ENCODE measurements at places on chromosomes 5 and 9.

GRCh38 chr5:77853353-77853907 lies 77.3 kb upstream of the TBCA start:
- DNase-seq = no peak

- DNase-seq = no peak
Measured at GRCh38 chr9:124596172-124596839, 89.1 kb upstream of the NR5A1 start.

- no peak for DNase-seq
Measured at GRCh38 chr9:119094086-119094485, 275.1 kb downstream of the BRINP1 start.

DNA sequence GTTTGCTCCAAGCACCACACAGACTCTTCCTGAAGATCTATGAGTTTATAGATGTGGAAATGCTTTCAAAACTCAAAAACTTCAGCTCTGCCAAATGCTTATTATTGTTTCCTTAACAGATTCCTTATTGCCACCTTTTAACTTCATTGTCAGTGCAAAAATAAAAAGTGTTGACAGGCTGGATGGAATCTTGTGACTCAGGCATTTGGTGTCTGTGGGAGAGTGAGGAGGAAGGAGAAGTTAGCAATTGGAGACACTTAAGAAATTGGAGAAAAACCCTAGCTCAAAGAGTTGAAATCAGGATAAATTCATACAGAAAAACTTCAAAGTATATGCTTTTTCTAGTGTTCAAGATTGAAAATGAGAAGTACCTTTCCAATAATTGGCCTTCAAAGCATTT lies 140.6 kb upstream of the PUM3 start:
- DNase-seq = no peak

DNA sequence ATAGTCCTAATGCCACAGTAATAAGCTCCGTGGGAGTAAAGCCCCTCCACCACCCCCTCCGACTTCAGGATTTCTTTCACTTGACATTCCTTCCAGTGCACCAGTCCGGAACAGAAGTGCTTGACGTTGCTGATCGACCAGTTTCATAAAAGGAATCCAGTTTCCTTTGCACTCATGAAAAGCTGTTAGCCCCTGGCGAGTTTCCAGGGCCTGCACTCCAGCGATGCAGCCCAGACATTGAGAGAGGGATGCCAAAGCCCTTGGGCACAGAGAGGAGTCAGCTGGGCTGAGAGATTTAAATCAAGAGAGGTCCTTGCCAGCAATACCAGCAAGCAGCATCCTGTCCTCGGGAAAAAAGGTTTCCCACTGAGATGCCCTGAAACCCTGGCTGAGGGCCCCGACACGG lies 170.1 kb downstream of the GABBR2 start:
- no peak for DNase-seq

DNA sequence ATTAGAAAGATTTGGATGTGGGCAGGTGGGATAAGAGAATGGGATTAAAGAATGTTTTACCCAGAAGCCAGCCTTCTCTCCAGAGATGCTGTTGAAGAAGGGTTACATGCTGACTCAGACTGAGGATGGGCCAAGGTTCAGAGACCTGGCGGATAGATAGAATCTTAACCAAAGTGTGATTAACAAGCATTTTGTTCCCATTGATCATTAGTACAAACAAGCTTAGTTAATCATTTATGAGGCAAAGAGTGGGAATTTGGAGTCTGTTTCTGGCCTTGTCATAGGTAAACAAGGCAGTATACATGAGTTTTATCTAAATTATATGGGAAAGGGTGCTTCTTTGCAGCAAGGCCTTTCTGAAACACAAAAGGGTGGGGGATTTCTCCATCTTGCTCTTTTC lies 20.8 kb upstream of the DTWD2 start:
- no peak for DNase-seq

DNA sequence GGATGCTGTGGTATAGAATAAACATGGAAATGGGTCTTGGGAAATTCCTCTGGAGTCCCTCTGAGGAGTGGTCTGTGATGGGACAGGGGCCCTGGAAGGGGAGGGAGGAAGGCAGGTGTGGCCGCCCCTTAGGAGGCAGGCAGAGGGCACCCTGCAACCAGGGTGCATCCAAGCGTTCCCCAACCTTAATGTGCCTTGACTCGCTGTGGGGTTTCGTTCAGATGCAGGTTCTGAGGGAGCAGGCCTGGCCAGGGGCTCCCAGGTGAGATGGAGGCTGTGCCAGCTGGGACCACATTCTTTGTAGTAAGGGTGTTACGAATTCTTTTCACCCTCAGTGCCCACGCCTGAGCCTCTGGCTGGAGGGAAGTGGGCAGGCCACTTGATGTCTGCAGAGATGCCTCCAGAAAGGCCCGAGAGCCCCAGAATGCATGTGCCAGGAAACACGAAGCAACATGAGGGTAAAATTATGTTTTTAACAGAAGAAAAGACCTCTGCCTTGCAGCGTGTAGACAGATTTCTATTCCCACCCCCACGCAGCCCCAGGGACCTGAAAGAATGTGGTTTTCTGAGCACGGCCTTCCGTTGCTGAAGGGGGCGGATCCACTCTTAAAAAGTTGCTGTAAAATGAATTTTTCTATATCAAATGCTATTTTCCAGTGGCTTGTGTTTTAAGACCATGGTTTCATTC lies 150.4 kb upstream of the IER5L start:
- no peak for DNase-seq

GRCh38 chr5:163033656-163034055 lies 403.7 kb upstream of the CCNG1 start:
- no peak for DNase-seq

Data from amygdala (tissue), 56 donors.